ENCODE measurements at places on chromosomes 2 and 18.

DNA sequence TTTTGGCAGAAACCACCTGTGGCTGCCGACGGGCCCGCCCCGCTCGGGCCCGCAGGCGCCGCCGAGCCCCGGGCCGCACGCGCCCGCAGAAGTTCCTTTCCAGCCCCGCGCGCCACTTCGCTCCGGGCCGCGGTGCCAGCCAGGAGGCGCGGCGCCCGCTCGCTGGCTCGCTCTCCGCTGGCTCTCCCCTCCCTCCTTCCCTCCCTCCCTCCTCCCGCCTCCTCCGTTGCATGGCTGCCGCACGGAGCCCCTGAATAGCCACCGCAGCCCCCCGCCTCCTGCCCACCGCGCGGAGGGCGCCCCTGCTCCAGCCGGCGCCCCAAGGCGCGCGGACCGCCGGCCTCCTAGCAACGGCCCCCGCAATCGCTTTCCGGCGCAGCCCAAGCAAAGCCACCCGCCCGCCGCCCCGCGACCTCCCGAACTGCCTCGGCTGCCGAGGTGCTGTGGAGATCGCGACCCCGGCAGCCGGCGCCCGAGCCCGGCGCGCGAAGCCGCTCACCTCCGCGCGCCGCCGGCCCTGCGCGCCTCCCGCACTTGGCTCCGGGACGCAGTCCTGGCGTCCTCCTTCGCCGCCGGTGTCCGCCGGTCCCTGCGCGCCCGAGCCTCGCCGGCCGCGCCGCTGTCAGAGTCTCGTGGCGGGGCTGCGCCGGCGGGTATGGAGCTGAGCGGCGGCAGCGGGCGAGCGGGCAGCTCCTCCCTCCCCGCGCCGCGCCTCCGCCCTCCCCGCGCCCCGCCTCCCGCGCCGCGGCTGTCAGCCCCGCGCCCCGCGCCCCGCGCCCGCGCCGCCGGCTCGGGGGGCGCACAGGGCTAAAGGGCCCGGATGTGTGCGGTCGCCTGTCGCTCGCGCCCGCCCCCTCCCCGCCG, at the start of gene ZBTB7C:
ZBTB7C (minus strand) TSS at position 657 of the 864 bp plus-strand sequence.
- no peak for DNase-seq

DNA sequence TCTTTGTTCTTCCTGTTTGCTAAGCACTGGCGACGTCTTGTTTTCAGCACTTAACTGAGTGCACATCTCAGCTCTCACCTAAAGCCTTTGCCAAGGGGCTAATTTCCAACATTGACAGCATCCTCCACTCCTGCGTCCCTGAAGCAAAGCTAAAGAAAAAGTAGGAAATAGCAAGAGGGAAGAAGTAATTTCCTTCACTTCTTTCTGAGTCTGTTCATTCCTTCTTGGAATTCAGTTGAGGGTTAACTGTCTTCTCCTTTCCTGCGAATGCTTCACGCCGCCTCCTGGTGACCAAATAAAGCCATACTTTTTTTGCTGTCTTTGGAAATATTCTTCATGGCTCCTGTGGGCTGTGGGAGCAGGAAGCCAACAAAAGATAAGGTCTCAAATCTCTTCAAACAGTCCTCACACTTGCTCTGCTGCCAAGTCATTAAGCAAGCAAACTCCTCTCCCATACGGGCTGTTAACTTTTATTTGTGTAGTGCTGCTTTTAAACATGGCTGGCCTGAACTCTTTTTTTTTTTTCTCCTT, 100.9 kb downstream of the DPP10 start:
- DNase-seq, result no peak

DNA sequence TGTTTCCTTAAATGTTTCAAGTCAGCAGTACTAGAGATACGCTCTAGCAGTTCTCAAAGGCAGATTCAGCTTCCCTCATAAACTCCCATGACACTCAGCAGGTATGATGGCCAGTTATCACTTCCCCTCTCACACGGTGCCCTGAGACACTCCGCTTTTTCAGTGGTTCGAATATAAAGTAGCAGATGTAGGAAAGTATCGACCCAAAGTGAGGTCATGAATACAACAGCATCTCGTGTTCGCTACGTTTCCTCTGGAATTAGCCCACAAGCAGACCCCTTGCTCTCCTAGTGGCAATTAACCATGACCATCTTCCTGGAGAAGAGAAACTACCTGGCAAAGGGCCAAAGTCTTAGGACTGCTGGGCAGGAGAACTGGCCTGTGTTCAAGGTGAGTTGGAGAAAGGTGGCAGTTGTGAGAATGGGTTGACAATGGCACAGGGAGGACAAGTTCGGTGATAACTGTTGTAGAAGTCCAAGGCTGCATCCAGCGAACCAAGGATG, 9.3 kb upstream of the AGBL5 start:
- DNase-seq, result no peak

DNA sequence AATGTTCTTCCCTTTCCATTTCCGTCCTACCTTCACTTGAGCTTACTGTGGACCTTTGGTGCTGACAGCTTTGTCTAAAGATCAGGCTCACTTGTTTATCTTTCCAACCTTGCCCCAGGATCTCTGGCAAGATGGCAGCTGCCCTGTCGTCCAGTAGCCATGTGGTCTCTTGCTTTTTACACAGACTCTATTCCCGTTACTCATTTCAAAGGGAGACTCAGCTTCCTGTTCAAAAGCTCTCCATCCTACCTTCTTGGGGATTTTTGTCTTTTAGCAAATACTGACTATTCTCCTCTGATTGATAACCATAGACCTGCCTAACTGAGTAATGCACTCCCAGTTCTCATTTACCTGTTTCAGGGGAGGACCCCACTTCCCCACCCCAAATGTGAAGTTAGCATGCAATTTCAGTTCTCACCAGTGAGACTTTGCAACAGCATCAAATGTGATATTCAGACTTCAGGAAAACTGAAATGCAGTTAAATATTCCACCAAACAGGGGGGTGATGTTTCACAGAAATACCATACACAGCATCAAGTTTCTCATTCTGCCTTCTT, 184.4 kb downstream of the MYO3B start:
- no peak for DNase-seq

GRCh38 chr18:7234956-7235355, 4.1 kb downstream of the LRRC30 start:
- DNase-seq, result no peak

- DNase-seq, result no peak
Measured at GRCh38 chr2:47437287-47437686, 34.3 kb downstream of the MSH2 start.

DNA sequence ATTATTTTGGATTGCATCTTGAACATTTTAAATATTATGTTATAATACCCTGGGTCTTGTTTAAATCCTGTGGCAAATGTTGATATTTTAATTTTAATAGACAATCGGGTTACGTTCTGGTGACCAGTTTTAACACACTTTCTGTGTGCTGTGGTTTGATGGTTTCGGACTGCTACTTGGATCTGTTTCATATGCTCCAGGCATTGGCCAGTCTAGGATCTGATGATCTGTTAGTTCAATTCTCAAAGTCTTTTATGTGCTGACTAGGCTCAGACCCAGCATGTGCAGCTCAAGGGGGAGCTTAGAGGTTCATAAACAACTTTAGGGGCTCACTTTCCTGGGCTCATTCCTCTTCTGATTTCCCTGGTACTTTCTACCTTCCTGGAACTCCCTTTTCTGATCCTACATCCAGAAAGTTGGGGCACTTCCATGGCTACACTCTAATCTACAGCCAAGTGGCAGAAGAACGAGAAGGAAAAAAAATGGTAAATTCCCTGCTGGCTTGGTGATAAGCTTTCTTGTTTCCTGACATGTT, 5.0 kb upstream of the ZBTB14 start:
- no peak for DNase-seq

DNA sequence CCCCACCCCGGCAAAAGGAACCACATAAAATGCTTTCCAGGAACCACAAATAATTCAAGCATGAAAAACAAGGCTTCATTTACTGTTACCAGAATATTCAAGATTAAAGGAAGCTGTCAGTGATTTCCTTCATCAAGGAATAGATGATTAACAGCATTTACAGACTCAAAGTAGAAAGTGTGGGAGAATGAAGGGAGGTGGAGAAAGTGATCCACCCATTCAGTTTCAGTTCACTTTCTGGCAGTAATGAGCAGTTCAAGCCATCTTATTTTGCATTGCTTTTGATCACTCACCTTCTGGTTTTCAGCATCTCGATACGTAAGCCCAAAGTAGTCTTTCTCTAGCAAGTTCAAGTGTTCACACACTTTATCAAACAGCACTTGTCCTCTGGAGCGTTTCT, 99.0 kb downstream of the EPB41L3 start:
- no peak for DNase-seq

DNA sequence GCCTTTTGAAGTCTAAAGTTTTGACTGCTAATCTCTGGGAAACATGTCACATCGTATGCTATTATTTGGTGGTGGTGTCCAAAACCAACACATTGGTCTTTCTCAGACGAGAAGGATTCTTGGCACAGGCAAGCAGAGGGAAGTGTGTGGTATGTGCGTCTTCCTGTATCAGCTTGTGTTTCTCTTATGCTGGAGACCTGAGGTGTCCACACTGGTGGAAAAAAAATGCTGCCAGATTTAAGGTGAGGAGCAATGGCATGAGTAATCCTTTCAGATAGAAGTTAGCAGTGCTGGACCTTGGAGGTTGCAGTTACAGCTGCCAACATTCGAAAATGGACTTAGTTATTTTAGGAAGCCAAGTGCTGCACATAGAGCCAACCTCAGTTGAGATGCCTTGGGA, 11.7 kb upstream of the FHL2 start:
- DNase-seq, result no peak

GRCh38 chr2:214631406-214631805, 178.1 kb downstream of the BARD1 start:
- DNase-seq, result no peak

GRCh38 chr18:47345291-47345690, 93.8 kb upstream of the SKOR2 start:
- no peak for DNase-seq

Data from stimulated activated CD4-positive, alpha-beta T cell treated with anti-CD3 and anti-CD28 coated beads, TNF-alpha, amount 100 ng/mL, for 48 hours (primary cell).